ENCODE measurements at places on chromosomes 5 and 9. TPM values are rescaled to one million over a fixed set of nuclear protein-coding genes. Genes with fewer than 3 reads are reported as not detected.

Gene PCDHB3
- 0.69 TPM for total RNA-seq

Gene GRAMD2B
- 8.7 TPM for total RNA-seq

Gene PCDHA9
- total RNA-seq: 0.09 TPM

Gene LHX2
- total RNA-seq: not detected

Gene EFNA5
- total RNA-seq: 184 TPM

Gene GRXCR2
- total RNA-seq: not detected

Gene SLC12A2
- total RNA-seq: 36.5 TPM

Gene ANKDD1B
- total RNA-seq: 0.54 TPM

Gene CXCL14
- not detected for total RNA-seq

Gene MARCOL
- not detected for total RNA-seq

Gene C9
- total RNA-seq: 0.11 TPM

Gene ARAP3
- 28.7 TPM for total RNA-seq

Gene F2RL2
- 0.11 TPM for total RNA-seq

Gene BHMT2
- total RNA-seq: 2.7 TPM

Gene BSPRY
- not detected for total RNA-seq

Gene POLR3G
- total RNA-seq: 2.3 TPM

Gene MINAR2
- total RNA-seq: not detected

Gene WDR38
- total RNA-seq: not detected

Gene NUTM2F
- total RNA-seq: not detected

Gene TAF1L
- total RNA-seq: under 0.01 TPM

Gene MAST4
- 20.7 TPM for total RNA-seq

Gene IL3
- not detected for total RNA-seq

Measured in dermis lymphatic vessel endothelial cell (primary cell).